ENCODE measurements at places on chromosomes 16 and 17.
A peak's percentile ranks its signal among the peaks of the same experiment; 100 is the strongest.

- DNase-seq, result no peak
Measured at GRCh38 chr17:66169839-66170238, 22.1 kb downstream of the CEP112 start.

- DNase-seq, result no peak
Measured at GRCh38 chr17:72945473-72945872, 147.0 kb downstream of the SLC39A11 start.

DNA sequence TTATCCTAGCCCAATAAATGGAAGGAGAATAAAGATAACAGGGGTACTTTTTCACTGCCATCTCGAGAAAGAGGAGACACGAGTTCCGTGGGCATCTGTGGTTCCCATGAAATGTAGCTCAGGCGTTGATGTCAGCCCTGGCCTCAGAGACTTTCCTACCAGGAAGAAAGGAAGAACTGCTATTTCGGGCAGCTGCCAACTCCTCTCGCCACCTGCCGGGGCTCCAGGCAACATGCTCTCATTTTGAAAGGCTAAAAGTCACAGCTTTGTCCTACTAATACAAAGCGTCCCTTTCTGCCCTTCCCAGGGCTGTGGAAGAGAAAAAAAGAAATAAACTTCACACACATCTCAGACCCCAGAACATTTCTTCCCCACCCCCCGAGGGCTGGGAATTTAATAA lies 65.8 kb downstream of the DHRS7C start:
- DNase-seq, result no peak

DNA sequence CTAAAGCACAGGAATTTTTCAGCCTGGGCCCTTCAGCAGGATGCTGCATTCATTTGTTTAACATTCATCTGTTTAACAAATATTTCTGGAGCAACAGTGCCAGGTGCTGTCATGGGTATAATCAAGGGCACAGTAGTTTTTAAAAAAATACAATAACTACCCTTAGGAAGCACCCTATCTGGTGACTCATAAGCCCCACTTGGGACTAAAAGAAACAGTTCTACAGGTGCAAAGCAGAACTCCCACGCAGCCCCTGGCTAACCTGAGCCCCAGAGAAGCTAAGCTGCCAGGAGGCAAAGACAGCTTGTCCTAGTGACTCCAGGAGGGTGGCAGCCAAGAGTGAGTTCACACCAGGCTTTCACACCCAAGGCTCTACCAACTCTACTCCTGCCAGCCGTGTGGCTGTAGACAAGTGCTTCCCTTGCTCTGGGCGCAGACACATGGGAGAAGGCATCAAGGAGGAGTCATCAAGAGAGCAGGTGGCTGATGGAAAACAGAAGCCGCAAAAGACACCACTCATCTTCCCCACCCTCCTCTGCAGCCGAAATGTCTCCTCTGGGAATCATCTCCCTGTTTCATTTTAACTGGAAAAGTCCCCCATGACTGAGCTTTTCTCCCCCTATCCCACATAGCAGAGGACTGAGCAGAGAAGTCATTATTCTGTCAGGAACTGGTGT lies 14.4 kb downstream of the CUEDC1 start:
- DNase-seq, result peak; percentile 70

- no peak for DNase-seq
Measured at GRCh38 chr17:57433452-57433851, 177.1 kb downstream of the MSI2 start.

DNA sequence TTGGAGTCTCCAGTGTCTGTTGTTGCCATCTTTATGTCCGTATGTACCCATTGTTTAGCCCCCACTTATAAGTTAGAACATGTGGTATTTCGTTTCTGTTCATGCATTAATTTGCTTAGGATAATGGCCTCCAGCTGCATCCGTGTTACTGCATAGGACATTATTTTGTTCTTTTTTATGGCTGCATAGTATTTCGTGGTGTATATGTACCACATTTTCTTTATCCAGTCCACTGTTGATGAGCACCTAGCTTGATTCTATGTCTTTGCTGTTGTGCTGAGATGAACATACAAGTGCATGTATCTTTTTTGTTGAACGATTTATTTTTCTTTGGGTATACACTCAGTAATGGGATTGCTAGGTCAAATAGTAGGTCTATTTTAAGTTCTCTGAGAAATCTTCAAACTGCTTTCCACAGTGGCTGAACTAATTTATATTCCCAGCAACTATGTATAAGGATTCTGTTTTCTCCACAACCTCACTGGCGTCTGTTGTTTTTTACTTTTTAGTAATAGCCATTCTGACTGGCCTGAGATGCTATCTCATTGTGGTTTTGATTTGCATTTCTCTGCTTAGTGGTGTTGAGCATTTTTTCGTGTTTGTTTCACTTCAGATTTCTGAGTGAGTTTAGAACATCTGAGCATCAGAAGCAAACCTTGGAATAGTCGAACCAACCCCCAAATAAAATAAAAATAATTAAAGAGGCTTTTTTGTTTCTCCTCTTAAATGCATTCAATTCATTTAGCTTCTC lies 304.7 kb downstream of the ZFHX3 start:
- no peak for DNase-seq

GRCh38 chr16:26344240-26344776 lies 652.5 kb downstream of the HS3ST4 start:
- DNase-seq, result no peak

- DNase-seq, result no peak
Measured at GRCh38 chr17:34456121-34456520, 93.1 kb upstream of the CCL1 start.

DNA sequence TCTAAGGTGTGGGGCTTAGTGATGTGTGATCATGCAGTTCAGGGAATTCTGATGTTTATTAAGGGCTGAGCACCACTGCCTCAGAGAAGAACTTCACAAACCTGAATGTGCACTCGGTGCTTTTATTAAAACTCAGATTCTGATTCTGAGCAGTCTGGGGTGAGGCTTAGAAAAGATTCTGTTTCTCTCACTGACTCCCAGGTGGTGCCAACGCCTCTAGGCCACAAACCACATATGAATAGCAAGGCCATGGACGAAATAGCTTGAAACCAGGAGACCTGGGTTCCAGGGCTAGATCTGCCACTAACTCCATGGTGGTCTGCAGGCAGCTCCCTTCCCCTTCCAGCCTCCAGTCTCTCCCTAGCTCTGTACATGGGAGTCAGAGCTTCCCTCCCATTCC lies 169.1 kb downstream of the HS3ST3B1 start:
- no peak for DNase-seq

DNA sequence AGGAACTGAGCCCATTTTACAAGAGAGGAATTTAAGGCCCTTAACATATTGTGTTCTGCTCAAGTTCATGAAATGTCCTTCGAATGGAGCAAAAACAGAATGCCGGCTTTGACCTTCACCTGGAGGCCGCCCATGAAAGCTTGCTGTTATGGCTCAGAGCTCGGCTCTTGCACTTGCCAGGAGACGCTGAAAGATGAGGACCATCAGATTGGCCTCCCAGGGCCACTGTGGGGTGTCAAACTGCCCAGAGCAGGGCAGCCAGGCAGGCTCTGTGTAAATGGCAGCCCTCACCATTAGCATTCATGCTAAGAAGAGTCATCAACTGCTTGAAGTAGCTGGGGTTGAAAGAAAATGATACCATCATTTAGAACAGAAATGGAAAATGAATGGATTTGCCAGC lies 39.3 kb downstream of the IL21R start:
- no peak for DNase-seq

GRCh38 chr16:24906199-24906808 lies 60.5 kb downstream of the SLC5A11 start:
- DNase-seq, result no peak

- DNase-seq, result peak; percentile 70
Measured at GRCh38 chr17:42937712-42938596, 26.3 kb downstream of the AARSD1 start.

GRCh38 chr17:45306623-45307022 lies 10.2 kb downstream of the MAP3K14 start:
- no peak for DNase-seq

DNA sequence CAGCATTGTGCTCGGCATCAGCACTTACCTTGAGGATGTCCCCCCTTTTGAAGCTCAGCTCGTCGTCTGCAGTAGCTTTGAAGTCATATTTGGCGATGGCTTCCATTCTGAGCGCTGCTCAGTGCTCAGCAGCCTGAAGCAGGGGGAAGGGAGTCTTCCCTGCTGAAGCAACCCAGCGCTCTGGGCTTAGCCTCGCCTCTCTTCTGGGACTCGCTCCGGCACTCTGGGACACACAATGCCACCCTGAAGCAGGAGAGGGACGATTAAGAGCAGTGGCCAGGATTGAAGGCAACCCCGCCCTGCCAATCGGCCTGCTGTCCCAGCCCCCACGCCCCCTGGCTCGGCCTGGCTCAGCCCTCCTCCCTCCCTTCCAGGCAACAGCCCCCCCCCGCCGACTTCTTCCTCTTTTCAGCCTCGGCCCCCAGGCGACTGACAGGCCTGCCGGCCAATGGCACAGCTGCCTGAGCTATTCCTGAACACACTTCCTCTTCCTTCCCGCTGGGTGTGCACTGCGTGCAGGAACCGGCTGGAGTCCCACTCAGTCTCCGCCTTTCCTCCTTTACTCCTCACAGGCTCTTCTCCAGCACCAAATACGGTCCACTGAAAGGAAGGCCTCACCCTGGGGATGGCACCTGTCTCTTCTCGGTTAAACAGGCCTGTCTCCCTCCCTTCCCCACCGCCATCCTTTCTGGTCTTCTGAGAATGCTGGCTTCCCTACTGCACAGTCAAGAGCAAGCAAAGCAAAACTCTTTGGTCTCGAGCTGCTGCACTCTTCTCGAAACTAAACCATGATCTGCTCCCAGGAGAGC lies 11.8 kb downstream of the GRB2 start:
- peak; percentile 99 for DNase-seq

GRCh38 chr16:56673921-56674320 lies 4.3 kb downstream of the MT1H start:
- DNase-seq, result peak; percentile 43

DNA sequence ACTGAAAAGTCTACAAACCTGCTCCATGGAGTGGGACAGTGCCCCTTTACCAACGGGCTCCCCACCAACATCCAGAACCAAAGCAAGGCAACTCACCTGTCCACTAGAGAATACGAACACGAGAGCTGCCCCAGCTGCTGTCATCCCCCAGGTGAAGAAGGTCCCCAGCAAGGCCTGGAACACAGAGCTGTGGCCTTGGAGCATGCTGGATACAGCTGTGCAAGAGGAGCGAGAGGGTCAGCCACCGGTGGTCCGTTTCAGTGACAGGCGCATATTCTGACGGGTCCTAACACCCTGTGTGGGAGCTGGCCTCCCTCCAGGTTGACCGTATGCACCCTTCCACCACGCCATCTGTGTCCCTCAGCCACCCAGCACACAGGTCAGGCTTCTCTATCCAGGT lies 3.9 kb downstream of the SLC39A11 start:
- DNase-seq, result no peak

DNA sequence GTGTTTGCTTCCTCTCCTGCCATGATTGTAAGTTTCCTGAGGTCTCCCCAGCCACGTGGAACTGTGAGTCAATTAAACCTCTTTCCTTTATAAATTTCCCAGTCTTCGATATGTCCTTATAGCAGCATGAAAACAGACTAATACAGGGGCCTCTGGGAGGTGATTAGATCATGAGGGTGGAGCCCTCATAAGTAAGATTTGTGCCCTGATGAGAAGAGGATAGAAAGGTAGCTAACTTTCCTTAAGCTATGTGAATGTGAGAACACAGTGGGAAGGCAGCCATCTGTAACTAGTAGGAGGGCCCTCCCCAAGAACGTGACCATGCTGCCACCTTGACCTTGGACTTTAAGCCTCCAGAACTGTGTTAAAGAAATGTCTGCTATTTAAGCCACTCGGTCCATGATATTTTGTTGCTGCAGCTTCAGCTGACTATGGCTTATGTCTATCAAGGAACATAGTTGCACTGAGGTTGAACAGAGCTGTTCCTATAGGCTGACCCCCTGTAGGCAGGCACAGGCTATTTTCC lies 30.7 kb downstream of the WWOX start:
- no peak for DNase-seq

- DNase-seq, result no peak
Measured at GRCh38 chr17:61981323-61981722, 53.5 kb upstream of the INTS2 start.

- DNase-seq, result no peak
Measured at GRCh38 chr16:2516391-2517240, 2.9 kb downstream of the ATP6V0C start.

- DNase-seq, result no peak
Measured at GRCh38 chr17:42522263-42522790, 13.7 kb upstream of the NAGLU start.

- DNase-seq, result no peak
Measured at GRCh38 chr16:81838794-81839193, 59.7 kb downstream of the PLCG2 start.

GRCh38 chr17:38922538-38923297 lies 2.7 kb upstream of the LASP1NB start:
- DNase-seq, result no peak

- DNase-seq, result no peak
Measured at GRCh38 chr16:66176731-66177130, 189.8 kb upstream of the CDH5 start.

DNA sequence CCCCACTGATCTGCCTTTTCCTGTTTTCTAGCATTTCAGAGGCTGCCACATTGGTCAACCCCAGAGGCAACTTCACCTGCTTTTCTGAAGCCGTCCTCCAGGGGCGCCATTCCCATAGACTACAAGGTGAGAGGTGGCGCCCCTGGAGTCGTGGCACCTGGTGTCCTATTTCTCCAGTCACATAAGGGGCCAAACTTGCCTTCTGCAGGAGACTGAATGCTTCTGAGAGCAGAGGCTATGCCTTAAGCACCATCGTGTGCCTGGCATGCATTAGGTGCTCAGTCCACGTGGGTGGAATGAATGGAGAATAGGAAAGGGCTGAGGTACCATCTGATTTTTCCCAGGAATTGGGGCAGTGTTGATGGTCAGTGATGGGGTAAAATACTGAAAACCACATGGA lies 164.8 kb downstream of the HAPSTR1 start:
- peak; percentile 10 for DNase-seq

Data from SK-N-DZ (cell line).